ENCODE measurements at places on chromosomes 2 and 18.

DNA sequence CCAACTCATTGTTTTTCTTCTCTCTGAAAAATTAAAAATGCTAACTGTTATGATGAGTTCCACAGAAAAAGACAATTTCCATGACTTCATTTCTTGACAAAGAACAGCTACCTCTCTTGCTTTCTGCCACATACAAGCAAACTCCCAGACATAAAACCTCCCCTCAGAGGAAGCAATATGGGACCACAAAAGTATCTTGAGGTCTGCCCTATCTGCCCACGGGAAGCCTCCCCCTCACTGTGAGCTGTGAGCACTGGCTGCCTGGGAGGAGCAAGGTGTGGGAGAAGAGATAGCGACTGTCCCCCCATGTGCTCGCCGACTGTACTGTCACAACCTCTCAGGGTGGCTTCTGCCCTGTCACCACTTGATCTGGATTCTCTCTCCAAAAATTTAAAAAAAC is 69.7 kb upstream of the NRP2 start:
- DNase-seq, result peak; percentile 1

- DNase-seq, result no peak
Measured at GRCh38 chr2:33577668-33578067, 21.4 kb downstream of the FAM98A start.

DNA sequence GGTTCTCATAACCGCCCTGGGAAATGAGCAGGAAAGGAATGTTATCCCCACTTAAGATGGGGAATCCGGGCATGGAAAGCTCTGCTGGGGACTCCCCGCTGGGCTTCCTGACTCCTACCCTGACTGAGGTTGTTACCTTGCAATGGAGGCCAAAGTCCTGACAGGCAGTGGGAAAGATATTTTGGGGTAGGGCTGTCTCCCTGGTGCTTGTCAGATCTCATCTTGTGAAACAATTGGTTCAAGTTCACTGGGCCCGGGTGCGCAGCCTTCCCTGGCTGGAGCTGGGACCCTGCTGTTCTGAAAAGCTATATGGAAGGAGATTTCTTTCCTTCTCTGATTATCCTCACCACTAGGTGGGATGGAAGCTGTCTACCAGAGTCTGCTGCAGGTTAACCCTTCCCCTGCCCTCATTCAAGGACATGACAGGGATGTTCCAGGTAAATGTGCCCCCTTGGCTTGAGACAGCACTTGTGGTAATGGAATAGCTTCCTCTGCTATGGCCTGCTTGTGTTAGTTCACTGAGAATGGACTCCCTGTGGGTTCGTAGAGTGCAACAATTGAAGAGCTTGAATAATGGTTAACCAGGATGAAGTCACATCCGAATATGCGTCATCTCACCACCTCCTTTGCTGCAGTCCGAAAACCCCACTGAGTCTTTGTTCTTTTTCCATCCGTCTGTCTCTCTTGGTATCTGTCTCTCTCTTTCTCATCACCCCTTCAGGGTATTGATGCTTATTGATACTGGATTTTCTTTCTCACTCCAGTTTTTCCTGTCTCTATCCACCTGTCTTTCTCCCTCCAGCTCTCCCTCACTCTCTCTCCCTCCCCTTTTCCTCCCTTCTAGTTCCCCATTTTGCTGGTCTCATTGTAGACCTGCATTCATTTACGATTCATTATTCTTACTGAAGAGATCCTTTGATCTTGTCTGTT is 67.8 kb upstream of the EPAS1 start:
- DNase-seq, result no peak

DNA sequence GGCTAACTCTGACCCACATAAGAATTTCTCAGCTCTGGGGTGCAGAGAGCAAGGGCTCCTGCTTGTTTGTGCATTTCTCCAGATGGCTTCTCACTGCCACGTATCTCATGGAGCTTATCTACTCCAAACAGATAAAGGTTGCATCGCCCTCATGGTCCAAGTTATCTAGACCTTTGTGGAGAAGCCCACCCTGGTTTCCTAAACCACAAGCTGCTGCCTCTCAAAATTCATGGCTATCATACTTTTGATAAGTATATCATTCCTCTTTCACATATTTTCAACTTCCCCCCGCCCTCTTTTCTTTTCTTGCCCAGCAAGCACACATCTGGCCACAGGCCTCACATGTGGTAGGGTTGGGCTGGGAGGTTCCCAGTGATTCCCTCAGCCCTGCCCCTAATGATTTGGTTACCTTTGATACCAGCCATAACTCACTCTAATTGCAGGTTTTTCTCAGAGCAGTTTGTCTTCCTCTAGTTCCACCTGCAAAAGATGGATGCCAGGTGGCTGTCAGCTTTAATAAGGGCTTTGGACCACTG is 146.0 kb downstream of the RHBDD1 start:
- no peak for DNase-seq

GRCh38 chr2:117980783-117981676 is 32.8 kb downstream of the CCDC93 start:
- peak; percentile 95 for DNase-seq

DNA sequence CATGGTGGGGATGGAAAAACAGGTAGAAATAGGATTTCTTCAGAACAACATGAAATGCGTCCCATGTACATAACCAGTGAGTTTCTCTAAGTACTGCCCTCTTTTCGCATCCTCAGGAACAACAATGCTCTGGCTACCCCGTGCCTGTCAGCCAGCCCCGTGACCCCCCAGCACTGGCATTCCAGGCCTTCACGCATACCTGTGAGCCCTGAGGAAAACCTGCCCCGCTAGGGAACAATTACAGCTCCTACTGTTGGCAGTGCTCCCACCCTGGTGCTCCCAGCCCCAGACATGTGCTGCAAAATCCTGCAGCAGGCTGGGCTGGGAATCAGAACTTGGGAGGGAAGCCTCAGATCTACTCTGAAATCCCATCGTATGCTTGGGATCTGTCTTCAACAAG is 9.1 kb downstream of the SMAD7 start:
- DNase-seq, result no peak

DNA sequence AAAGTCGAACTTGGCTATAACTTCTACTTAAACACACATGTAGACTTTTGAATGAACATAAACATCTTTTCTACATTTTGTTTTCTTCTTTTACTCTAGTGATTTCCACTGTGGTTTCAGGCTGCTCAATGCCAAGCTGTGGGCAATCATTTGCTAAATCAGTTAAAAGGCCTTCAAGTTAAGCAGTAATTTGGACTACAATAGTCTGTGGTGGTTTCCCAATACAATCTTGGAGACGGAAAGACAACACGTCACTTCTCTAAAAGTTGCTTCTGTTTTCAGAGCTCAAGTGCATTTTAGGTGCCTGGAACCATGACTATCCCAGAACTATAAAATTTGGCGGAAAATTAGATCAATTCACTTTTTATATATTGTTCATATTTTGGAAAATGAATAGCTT is 69.4 kb downstream of the TXNL1 start:
- DNase-seq, result peak; percentile 94

GRCh38 chr18:31819106-31819924 is 58.6 kb upstream of the SLC25A52 start:
- peak; percentile 84 for DNase-seq

DNA sequence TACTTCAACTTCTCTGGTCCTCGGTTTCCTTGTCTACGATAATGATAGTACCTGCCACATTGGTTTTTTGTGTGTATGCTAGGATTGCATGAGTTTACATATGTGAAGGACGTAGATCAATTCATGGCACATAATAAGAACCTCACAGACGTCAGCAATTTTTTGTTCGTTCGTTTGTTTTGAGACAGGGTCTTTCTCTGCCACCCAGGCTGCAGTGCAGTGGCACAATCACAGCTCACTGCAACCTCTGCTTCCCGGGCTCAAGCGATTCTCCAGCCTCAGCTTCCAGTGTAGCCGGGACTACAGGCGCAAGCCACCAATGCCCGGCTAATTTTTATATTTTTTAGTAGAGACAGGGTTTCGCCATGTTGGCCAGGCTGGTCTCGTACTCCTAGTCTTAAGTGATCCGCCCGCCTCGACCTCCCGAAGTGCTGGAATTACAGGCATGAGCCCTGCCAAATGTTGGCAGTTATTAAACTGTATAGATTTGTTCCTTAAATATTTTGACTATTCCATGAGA is 756 bp upstream of the SLC35F5 start:
- no peak for DNase-seq

DNA sequence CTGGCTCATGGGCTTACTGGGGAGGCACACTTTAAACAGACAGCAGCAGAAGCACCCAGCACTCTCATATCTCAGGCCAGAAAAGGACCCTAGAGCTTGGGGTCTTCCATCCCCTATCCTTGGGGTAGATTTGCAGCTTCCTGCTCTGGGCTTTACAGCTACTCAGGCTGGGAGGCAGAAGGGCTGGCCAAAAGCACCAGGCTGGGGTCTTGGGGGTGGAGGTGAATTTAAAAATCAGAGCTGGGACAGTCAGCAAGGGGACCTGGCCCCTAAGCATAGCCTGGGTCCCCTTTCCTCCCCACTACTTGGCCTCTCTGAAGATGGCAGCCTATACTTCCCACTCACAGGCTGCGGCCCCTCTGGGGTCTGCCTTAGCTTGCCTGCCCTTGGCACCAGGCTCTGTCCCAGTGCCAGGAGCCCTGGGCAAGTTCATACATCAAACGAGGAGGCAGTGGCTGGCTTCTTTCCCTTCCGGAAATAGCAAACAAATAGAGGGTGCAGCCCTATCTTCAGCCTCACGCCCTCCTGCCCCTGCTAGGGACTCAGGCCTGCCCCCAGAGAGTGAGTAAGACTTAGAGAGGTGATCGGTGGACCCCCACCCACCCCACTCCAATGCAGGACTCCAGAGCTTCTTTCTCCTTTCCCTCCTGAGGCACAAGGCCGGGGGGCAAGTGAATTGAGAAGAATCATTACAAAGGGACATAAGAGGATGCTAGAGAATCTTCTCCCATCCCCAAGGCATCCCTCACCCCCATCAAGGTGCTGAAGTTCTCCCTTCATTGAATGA is 26.0 kb upstream of the TNS1 start:
- no peak for DNase-seq

- DNase-seq, result no peak
Measured at GRCh38 chr2:39570130-39570555, 95.6 kb upstream of the TMEM178A start.

GRCh38 chr2:177098001-177098613 is 114.5 kb upstream of the HNRNPA3 start:
- peak; percentile 50 for DNase-seq

DNA sequence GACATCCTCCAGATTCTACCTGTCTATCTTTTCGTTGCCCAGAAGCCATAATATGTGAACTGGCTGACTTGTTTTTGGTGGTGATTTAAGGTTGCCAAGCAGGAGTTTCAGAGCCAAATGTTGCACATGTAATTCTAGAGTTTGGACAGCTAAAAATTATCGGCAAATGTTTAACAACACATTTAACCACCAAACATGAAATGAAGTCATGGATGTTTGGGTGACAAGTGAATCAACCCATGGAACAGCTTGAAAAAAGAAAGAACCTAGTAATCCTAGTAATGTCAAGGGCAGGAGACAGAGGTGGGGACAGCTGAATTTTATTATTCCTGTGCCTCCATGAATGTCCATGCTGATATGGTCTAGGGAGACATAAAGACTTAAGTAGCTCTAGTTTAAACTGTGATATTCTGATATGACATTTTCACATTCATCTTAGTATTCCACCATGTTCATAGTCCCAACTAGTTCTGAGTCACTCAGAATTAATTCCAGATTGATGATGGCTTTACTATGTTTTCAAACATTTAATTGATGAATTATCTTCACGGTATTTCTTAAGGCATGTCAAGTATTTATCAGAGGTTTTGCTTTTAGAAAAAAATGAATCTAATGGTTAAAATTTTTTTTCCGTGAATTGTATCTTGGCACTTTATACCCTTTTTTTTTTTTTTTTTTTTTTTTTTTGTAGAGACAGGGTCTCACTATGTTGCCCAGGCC is 101.7 kb downstream of the SOCS6 start:
- no peak for DNase-seq

GRCh38 chr2:140994856-140995255 is 1136.0 kb downstream of the LRP1B start:
- DNase-seq, result no peak

- no peak for DNase-seq
Measured at GRCh38 chr2:164447660-164448059, 173.6 kb downstream of the GRB14 start.

GRCh38 chr2:111898703-111899514 is 502 bp downstream of the MERTK start:
- peak; percentile 17 for DNase-seq

GRCh38 chr2:33488178-33488690 is 11.8 kb downstream of the RASGRP3 start:
- no peak for DNase-seq

- peak; percentile 35 for DNase-seq
Measured at GRCh38 chr2:178282075-178282815, 87.9 kb downstream of the OSBPL6 start.

- DNase-seq, result no peak
Measured at GRCh38 chr2:10873790-10874437, 37.8 kb upstream of the KCNF1 start.

DNA sequence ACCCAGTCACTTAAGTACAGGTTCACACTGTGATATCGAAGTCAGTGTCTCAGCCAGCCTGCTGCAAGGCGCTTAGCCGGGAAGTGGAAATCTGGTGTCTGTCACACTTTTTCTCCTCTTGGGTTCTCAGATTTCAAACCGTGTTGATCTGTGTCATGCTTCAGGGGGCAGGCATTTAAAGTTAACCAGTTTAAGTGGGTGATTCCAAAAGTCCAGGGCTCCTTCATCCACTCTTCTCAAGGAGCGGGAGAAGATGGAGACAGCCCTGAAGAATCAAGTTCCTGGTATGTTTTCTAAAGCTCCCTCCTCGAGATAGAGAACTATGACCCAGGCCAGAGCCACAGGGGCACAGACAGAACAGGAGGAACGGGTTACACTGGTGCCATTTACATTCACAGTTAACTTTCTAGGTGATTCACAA is 331.7 kb downstream of the GBX2 start:
- no peak for DNase-seq

DNA sequence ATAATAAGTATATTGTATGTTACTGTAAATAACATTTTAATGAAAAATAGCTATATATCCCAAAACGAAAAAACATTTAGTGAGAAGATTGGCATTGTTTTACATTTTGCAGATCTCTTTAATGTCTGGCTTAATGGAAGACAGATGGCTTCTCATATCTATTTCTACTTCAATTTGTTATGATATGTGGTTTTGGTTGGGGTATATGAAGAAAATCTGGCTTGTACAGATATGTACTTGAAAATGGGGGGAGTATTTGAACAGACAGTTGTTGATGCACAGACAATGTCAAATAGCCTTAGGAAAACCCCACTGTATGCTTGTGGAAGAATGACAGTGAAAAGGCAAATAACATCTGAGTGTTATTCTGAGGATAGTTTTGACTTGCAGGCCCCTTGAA is 23.6 kb upstream of the GMCL1 start:
- DNase-seq, result no peak

GRCh38 chr2:138499684-138500083 is 1.9 kb upstream of the SPOPL start:
- no peak for DNase-seq
